CD8-positive, alpha-beta memory T cell (primary cell): ENCODE measurements at places on chromosomes 2 and 18. TPM values are rescaled to one million over a fixed set of nuclear protein-coding genes. Genes with fewer than 3 reads are reported as not detected.

GRCh38 chr2:202749477-202749876 is 114.7 kb downstream of the FAM117B start:
- no peak for DNase-seq

- no peak for DNase-seq
Measured at GRCh38 chr18:78528411-78529258, 451.0 kb upstream of the SALL3 start.

DNA sequence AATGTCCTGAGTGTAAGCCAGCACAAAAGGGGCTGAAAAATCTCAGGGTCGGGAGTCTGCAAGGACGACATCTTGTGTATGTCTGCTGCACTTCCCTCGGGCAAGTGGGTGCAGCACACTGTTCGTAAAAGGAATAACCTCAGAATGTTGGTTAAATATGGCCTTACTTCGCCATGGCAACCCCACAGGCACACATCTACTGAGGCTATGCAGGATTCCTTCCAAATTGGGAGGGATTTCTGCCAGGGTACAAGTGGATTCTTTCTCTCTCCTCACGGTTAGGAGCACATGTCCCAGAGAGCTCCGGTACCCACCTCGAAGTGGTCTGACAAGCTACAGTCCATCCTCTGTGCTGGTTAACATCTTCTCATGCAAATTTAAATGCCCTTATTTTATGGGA is 277.7 kb upstream of the PXDN start:
- no peak for DNase-seq

GRCh38 chr2:234335661-234336228 is 161.1 kb downstream of the ARL4C start:
- no peak for DNase-seq

- DNase-seq: no peak
Measured at GRCh38 chr2:239866778-239867177, 158.4 kb downstream of the NDUFA10 start.

DNA sequence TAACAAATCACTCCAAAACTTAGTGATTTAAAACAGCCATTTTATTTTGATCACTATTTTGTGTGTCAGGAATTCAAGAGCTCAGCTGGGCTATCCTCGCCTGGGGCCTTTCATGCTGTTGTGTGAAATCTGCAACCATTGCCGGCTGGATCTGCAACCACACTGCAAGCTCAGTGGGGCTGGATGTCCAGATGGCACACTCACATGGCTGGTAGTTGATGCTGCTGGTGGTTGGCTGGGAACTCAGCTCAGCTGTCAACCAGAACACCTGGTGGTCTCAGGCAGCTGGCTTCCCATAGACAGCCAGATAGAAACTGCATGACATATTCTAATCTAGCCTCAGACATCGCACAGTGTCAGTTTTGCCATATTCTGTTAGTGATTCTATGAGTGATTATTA is 30.6 kb upstream of the AP1S3 start:
- no peak for DNase-seq

GRCh38 chr18:44423814-44424644 is 256.7 kb upstream of the SETBP1 start:
- DNase-seq: no peak

- DNase-seq: no peak
Measured at GRCh38 chr2:41775366-41776025, 272.3 kb upstream of the PKDCC start.

DNA sequence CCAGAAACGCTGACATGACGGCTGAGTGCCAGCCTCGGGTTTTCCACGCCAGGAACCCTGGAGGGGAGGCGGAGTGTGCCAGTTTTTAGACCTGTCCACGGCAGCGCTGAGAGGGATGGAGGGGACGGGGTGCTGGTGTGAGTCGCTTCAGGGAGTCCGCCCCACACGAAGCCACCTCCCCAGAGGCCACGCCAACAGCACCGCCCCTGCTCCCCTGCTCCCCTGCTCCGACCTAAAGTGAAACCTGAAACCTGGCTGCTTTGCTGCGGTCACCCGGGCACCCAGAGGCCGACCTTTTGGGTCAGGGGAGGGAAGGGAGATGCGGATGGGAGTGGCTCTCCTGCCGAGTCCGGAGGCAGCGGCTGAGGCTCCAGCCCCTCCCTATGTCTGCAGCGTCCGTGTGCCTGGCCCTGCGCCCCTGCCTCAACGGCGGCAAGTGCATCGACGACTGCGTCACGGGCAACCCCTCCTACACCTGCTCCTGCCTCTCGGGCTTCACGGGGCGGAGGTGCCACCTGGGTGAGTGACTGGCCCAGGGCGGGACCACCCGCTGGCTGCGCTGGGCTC is 38.1 kb downstream of the SNED1 start:
- DNase-seq: peak; percentile 80

DNA sequence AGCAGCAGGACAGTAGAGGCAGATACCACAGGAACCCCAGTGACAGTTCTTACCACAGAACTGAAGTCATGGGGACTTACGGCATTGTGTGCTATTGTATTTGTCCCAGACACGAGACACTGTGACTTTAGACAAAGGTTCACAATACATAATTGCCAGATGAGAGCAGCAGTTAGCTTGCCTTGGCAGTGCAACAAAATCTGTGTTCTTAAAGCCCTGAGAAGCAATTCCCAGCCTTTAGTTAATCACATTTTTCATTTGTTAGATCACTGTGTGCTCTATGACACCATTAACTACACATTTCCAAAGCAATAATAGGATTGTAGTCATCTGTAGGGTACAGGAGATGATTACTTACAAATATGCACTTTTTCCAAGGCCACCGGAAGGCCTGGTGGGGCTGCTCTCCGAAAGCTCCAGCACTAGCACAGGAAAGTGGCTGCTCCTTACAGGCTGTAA is 97.5 kb upstream of the LDLRAD4 start:
- DNase-seq: no peak

DNA sequence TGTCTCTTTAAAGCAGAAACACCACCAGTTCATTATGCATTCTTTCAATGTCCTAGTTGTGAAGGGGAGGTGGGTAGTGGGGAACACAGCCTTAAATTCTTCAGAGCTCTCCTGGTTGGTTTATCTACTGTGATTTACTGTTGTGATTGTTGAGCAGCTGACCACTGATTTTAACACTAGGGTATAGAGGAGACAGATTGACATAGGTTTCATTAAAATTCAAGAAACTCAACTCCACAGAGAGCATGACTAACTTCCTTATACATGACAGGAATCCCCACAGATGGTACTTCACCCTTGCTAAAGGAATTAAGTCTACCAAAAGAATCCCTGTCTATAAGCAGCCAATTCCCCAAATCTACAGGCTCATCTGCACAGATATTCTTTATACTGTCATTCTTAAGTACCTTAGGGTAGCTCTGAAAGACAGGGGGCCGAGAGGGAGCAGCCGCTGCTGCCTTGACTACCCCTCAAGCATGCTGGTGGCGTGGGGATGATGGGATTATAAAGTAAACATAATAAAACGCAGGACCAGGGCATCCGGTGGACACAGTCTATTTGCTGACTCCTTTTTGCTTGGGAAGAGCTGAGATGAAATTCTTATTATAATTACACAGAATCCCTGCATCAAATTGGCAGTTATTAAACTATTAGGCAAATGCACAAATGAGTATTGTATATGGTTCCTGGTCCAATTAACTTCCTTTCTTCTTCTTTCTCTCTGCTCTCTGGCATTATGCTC is 1377.6 kb upstream of the PIK3C3 start:
- no peak for DNase-seq

DNA sequence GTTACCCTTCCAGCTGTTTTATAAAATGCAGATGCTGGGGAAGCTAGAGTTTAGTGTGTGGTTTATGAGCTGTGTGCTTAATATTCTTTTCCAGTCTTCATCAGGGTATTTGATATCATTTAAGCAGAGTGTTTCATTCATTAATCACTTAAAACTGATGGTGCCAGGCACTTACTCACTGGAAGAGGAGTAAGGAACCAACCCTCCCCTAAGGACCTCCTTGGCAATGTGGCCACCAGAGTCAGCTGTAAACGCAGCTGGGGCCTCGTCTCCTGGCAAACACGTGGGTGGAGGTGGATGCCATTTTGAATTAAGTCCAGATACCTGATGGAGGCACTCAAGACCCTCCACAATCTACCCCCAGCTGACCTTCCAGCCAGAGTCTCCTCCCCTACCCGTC is 331.6 kb downstream of the CLIP4 start:
- no peak for DNase-seq

DNA sequence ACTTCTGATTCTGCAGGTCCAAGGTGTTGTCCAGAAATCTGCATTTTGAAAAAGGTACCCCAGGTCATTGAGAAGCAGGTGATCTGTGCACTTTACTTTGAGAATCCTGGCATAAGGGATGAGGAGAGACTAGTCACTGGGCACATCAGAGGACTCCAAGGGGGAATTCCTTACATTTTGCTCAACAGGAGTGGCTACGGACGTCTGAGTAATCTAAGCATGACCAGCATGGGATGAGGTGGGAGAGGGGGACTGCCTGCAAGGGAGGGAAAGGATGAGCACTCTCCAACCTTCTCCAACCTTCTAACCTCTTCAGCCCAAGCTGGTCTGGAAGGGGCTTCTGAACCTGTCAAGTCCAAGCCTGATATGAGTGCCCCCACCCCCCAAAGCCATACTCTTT is 55.5 kb downstream of the MARCHF4 start:
- DNase-seq: no peak

GRCh38 chr18:24111936-24112335 is 26.9 kb upstream of the CABYR start:
- DNase-seq: no peak

DNA sequence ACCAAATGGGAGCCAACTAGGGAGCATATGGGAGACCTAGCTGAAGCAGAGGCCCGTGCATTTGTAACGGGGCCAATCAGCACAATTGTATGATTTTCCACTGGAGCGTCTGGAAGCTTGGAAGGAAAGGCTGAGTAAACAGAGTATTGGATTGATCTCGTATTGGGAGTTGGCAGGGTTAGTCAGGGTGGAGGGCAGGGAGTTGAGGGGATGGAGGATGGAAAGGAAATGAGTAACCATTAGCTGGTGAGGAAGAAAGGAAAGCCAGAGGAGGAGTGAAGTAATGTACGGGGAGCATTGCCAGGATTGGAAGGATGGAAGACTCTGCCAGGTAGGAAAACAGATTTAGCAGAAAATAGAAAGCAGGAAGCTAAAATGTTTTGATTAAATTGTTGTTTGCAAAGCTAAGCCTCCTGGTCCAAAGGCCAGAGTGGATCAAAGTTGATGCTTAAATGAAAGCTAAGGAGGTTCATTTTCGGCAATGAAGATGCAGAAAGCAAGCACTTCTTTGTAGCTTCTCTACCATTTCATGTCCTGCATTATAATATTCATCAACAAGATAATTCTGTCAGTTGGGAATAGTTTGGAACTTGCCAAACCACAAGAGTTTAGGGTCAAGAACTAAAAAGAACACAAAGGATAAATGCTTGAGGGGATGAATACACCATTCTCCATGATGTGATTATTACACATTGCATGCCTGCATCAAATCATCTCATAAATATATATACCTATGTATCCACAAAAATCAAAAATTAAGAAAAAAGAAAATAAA is 75.6 kb upstream of the TTN start:
- no peak for DNase-seq

ZSWIM2 gene
- not detected for total RNA-seq

ELOA2 gene
- not detected for total RNA-seq

UPP2 gene
- not detected for total RNA-seq

MROH2A gene
- total RNA-seq: not detected

ATG4B gene
- 79.0 TPM for total RNA-seq
